ENCODE measurements at places on chromosomes 12 and 14. TPM values are rescaled to one million over a fixed set of nuclear protein-coding genes. Genes with fewer than 3 reads are reported as not detected.

TSHR gene
- total RNA-seq = 1.1 TPM

LAG3 gene
- total RNA-seq = 0.21 TPM

- no peak for DNase-seq
Observed at GRCh38 chr12:89575374-89575773, 49.5 kb upstream of the POC1B start.

- no peak for DNase-seq
Observed at GRCh38 chr14:104858811-104859426, 6.1 kb upstream of the CEP170B start.

- no peak for DNase-seq
Observed at GRCh38 chr12:25986180-25986579, 27.7 kb downstream of the RASSF8 start.

GRCh38 chr14:91173221-91173670 lies 59.4 kb downstream of the DGLUCY start:
- peak; percentile 52 for DNase-seq

GRCh38 chr12:94107910-94108309 lies 40.5 kb upstream of the PLXNC1 start:
- no peak for DNase-seq

DNA sequence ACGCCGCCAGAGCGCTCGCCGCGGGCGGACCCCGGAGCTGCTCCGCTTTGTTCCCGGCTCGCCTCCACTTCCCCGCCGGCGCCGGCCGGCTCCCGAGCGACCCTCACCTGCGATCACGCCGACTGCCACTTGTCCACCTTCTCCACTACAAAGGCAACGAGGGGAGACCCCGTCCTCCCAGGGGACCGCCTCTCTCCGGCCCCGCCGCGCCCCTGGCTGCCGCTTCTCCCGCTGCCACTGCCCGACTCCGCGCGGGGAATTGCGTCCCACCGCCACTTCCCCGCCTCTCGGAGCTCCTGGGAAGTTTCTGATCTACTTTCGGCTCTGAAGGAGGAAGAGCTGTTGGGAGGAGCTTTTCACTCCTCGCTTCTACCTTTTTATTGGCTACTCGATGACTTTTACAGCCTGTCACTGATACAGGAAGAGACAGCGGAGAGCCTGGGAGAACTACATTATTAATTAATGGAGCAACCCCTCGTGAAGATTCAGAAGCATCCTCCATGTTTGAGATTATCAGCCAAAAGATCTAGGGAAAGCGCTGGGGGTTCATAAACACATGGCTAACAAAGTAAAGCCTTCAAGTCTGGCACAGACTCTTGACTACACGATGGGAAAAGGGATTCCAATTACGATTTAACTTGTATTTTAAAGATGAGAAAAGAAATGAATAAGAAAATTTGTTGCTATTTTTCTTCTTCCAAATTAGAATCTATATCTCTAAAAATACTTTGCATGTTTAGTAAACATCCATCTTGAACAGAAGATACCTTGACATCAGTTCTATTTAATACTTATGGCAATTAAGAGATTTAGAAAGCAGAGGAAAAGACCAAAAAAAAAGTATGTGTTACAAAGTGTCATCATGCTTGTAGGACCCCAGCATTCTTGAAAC lies at the start of gene BAZ1A:
Gene BAZ1A (minus strand): TSS at position 330 of the 892 bp plus-strand sequence. CDS start 756 bp downstream, outside the sequence.
- no peak for DNase-seq

- DNase-seq = no peak
Observed at GRCh38 chr14:103705504-103706284, 9.6 kb downstream of the XRCC3 start.

KCNH3 gene
- 0.58 TPM for total RNA-seq

GRCh38 chr14:55212634-55213033 lies 21.2 kb upstream of the DLGAP5 start:
- DNase-seq = no peak

SLC10A1 gene
- total RNA-seq = not detected

GRCh38 chr14:35678403-35679028 lies 130.6 kb downstream of the RALGAPA1 start:
- no peak for DNase-seq
